ENCODE measurements at places on chromosomes 13 and 19.

DNA sequence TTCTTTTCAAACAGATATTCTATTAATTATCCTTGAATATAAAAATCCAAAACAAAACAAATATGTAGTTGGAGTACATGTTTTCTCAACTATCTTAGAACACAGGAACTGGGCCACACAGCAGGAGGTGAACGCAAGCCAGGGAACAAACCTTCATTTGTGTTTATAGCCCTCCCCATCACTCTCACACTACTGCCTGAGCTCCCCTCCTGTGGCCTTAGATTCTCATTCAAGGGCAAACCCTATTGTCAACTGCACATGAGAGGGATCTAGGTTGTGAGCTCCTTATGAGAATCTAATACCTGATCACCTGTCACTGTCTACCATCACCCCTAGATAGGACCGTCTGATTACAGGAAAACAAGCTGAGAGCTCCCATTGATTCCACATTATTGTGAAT, 427.1 kb upstream of the PRR20A start:
- no peak for DNase-seq

- DNase-seq, result no peak
These were observed 20.7 kb upstream of the NWD1 start for GRCh38 chr19:16698914-16699313.

GRCh38 chr13:44317752-44318151, 55.9 kb upstream of the SERP2 start:
- no peak for DNase-seq

DNA sequence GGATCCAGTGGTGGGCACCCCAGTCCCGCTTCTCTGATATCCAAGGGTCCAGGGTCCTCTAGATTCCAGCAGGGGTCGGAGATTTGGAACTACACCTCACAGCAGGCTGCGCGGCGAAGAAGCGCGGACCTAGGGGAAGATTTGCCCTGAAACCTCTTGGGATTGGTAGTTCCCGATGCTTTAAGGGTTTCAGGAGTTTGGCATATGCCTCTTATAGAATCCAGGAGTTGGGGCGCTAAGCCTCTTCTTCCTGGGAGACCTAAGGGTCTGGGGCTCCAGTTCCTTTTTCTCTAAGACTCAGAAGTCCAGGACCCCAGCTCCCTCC, 349 bp downstream of the BCL2L12 start:
- DNase-seq, result no peak

Measured in NCI-H1694 treated with DMSO at 0.1 percent for 48 hours (cell line).